ENCODE measurements at places on chromosomes 6 and 20.

GRCh38 chr6:474453-475185 is 83.1 kb downstream of the IRF4 start:
- peak; percentile 79 for DNase-seq

DNA sequence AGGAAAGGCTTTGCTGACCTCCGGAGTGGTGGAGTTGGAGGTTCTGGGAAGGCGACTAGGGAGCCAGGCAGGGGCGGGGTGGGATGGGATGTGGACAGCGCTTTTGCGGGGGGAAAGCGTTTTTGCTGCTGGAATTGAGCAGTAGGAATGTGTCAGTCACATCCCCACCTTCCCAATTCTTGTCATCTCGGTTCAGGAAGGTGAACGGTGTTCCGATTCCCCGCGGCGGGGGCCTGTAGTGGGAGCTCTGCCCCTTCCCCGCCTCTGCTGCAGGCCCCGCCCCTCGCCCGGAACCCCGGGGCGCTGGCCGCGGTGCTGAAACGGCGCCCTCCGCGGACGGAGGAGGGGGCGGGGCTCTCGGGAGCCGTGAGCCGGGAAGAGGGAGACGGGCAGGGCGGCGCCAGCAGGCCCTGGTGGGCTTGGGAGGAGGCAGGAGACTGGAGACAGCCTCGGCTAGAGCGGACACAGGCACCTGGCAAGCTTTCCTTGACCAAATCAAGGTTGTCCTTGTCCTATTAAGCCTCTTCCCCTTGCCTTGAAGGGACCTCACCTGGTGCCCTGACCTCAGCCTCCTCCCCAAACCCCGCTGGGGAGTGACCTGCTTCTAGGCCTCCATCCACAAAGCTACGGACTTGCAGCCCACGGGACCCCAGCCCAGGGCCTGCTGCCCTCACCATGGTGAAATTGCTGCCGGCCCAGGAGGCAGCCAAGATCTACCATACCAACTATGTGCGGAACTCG is at the start of gene LHFPL5:
TSS of gene LHFPL5 (plus strand) at position 357 of the 741 bp plus-strand sequence. CDS start at position 676, 319 bp downstream.
- peak; percentile 77 for DNase-seq

DNA sequence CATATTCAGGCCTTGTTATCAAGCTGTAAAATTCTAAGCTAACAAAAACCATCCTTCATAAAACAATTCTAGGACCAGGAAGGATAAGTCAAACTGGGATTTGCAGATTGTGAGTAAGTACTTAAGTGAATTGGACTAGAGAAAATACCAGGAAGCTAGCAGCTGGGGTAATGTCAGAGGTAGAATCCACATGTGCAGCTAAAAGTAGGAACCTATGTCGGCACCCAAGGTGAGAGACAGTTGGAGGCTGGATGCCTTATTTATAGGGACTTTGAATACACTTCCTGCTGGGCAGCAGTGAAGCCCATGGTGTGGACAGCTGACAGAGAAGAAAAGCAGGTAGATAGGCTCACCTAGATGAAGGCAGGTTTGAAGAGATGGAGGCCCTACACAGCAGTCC is 127.3 kb downstream of the FLRT3 start:
- no peak for DNase-seq

DNA sequence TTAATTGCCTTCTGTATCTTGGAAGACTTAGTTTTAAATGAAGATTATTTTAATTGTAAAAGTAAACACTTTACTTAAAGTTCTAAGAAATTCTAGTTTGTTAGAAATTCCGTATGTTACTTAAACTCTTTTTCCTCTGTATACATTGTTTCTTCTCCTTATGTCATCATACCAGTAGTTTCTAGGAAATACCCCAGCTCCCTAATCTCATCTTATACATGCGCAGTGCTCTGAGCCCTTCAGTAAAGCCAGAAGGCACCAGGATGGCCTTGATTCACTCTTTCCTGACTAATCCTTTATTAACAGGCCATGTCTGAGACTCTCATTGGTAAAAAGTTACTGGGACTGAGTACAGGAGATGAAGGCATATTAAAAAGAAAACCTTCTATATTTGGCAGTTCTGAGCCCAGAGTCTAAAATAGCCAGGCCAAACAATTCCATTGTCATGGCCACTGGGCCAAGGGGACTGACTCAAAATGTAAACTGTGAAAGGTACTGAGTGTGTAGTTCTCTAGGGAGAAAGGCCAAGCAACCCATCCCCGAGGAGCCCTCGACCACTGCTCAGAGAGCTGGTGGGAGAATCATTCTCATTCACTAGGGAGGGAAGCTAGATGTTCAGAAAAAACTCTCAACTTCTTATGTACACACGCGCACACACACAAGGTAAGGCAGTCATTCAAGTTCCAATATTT is 25.0 kb downstream of the SLC22A1 start:
- no peak for DNase-seq

GRCh38 chr6:15980801-15981200 is 148.1 kb upstream of the MYLIP start:
- DNase-seq: no peak

DNA sequence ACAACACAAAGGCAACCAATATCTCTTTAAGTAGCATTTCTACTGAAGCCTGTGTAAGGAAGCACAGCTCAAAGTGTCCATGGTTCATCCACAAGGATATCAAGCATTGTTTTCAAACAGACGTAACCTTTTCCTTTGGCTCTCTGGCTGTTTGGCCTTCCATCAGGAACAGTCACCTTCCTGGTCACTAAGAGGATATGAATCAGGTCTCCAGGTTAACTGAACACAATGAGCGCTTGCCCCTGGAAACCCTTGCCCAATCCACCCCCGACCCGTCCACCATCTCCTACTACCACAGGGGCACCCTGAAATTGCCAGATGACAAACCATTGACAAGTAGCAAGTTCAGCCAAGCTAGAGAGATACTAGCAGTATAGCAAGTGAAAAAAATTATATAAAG is 114.4 kb upstream of the COL21A1 start:
- DNase-seq: no peak

DNA sequence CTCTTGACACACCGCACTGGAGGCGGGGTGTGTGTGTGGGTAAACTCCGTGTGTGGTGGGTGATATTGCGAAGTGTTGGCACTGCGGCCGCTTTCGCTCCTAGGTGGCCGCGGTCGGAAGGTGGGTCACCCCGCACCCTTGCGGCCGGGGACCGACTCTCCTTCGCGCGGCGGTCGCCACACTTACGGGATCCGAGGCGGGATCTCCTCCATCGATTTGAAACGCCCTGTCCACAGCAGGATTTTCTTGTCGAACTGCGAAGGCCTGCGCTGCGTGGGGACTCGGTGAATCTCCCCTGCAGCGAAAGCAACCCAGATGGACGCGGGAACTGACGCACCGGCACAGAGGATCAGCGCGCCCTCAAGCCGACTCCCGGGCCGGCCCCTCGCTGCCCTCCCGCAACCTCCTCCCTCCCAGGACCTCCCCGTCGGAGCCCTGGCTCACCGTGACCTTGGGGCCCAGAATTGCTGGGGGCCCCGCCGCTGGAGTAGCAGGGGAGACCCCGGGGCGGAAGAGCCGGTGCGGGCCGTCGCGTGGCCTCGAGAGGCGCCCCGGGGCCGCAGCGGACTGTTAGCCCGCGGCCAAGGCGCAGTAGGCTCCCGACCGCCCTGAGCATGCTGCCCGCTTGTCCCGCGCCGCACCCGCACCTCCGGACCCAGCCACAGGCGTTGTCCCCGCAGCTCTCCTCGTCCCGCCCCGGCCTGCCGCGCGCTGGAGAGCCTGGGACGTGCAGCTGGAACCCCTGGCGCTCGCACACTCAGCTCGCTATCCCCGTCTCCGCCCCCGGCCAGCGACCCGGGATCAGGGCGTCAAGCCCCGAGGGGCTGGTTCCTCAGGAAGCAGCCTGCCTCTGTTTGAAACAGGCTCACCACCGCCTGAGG is at the start of gene FAM162B:
TSS of gene FAM162B (minus strand) at position 759 of the 881 bp plus-strand sequence. CDS start at position 616, 143 bp downstream.
- no peak for DNase-seq

GRCh38 chr6:35781290-35781689 is 471 bp downstream of the CLPSL1 start:
- DNase-seq: no peak

GRCh38 chr6:45854149-45854742 is 161.4 kb downstream of the CLIC5 start:
- DNase-seq: no peak
